ENCODE measurements at places on chromosomes 4 and X.
A peak's percentile ranks its signal among the peaks of the same experiment; 100 is the strongest.

GRCh38 chr4:181819946-181820345, 423.3 kb upstream of the TENM3 start:
- no peak for DNase-seq

- DNase-seq, result no peak
Observed at GRCh38 chr4:5448221-5448620, 260.1 kb downstream of the EVC2 start.

DNA sequence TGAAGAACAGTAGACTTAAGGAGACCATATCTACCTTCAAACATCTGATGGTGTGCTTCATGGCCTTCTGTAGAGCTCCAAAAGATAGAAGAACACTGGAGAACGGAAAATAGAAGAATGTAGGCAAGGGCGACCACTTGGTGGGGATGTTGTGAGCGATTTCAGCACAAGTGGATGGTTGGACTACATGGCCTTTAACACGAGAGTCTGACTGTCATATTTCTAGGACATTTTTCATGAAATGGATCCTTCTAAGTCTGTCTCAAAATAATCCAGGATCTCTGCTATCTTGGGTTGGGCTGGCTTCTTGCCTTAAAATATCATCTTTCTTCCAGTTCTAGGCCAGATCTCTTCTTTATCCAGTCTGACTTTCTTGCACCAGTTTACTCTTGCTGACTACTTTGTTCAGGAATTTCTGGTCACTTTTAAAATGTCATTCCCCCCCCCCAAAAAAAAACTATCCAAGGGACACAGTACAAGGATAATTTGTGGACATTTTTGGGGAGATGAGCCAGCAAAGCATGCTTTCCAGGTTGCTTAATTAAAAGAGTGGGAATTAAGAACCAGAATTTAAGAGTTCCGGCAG, 1.2 kb upstream of the MID1IP1 start:
- no peak for DNase-seq

DNA sequence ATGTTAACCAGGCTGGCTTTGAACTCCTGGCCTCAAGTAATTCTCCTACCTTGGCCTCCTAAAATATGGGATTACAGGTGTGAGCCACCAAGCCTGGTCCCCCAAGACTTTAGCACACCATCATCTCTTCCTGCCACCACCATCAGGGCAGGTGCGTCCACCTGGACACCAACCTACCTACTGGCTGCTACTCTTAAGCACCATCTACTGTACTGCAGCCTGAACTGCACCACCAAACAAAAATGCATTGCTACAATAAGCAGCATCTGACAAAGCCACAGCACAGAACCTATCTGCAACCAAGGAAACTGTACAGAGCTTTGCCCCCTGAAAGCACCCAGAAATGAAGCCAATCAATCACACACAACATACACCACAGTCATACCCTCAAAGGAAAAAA, 139.7 kb downstream of the EFHC2 start:
- DNase-seq, result no peak

DNA sequence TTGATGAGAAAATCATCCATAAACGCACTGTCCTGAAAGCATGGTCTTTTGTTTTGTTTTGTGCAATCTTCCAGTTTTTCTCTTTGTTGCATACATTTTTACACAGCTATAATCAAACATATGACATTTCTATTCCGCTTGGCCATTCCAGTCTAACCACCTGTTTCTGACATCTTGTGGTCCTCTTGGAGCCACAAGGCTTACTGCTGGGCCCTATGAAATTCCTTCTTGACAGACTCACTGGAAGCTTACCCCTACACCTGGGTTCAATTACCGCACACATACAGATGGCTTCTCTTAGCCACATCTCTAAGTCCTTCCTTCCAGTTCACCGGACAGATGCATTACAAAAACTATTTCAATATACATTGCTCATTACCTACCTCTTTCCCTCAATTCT, 72.4 kb downstream of the PAPSS1 start:
- DNase-seq, result no peak

- no peak for DNase-seq
Observed at GRCh38 chr4:148029781-148030180, 297.9 kb downstream of the ARHGAP10 start.

GRCh38 chrX:7316887-7317286, 168.9 kb upstream of the PUDP start:
- DNase-seq, result no peak

DNA sequence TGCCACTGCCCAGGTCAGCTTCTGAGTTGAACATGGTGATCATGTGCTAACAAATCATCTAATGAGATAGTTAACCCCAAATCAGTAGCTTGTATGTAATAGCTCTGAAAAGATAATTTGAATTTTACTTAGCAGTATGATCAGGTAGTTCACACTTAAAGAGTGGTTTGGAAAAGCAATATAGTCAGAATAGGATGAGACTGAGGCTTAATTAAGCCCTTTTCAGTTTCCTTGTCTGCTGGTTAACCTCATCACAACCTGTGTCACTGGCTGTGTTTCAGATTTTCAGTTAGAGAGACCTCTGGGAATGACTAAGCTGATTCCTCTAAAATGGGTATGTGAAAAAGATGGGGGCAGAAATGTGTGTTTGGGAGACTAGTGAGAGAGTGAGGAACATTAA, 38.1 kb downstream of the GPR174 start:
- no peak for DNase-seq

DNA sequence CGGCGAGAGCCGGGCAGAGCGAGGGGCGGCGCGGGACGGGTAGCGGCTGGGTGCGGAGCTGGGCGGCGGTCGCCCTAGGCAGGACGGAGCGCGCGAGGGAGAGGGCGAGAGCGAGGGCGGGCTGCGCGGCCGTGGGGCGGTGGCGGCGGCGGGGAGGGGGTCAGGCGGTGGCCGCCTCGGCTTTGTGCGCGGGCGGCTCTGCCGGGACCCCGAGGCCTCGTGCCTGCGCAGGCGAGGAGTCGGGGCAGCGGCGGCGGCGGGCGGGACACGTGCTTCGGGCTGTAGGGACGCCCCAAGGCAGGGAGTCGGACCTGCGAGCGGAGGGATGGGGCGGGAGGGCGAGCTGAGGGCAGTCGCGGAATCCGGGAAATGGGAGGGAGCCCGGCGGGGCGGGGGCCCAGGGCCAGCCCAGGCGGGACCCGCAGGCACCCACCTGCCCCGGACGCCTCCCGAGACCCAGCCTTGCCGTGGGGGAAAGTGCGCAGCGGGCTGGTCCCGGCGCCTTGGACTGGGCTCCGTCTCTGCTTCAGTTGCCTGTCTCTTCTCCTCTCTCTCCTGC, 465 bp downstream of the BMPR1B start:
- DNase-seq, result no peak

DNA sequence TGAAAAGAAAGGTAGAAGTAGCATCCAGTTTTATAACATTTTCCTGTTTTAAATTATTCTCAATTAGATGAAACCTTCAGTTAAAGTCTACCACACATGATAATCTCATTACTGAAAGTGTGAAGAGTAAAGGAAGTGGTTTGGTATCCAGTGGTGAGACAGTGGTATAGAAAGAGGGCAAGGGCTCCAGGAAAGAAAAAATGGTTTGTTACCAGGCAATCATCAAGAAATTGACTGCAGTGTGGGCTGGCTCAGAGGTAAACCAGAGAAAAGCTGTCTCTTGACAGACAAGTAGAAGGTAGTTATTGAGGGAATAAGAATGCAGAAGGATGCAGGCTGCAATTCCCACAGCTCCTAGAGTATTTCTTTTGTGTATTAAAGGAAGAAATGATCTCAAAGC, 406.2 kb downstream of the TLL1 start:
- no peak for DNase-seq

- no peak for DNase-seq
Observed at GRCh38 chrX:40279762-40280161, 182.0 kb upstream of the BCOR start.

GRCh38 chr4:79141530-79141929, 184.3 kb downstream of the NAA11 start:
- DNase-seq, result no peak

GRCh38 chr4:152901205-152901604, 34.9 kb upstream of the FHDC1 start:
- DNase-seq, result no peak

- no peak for DNase-seq
Observed at GRCh38 chr4:41178372-41179370, 35.7 kb downstream of the APBB2 start.

GRCh38 chr4:140533951-140534480, 10.0 kb downstream of the ELMOD2 start:
- DNase-seq, result no peak

DNA sequence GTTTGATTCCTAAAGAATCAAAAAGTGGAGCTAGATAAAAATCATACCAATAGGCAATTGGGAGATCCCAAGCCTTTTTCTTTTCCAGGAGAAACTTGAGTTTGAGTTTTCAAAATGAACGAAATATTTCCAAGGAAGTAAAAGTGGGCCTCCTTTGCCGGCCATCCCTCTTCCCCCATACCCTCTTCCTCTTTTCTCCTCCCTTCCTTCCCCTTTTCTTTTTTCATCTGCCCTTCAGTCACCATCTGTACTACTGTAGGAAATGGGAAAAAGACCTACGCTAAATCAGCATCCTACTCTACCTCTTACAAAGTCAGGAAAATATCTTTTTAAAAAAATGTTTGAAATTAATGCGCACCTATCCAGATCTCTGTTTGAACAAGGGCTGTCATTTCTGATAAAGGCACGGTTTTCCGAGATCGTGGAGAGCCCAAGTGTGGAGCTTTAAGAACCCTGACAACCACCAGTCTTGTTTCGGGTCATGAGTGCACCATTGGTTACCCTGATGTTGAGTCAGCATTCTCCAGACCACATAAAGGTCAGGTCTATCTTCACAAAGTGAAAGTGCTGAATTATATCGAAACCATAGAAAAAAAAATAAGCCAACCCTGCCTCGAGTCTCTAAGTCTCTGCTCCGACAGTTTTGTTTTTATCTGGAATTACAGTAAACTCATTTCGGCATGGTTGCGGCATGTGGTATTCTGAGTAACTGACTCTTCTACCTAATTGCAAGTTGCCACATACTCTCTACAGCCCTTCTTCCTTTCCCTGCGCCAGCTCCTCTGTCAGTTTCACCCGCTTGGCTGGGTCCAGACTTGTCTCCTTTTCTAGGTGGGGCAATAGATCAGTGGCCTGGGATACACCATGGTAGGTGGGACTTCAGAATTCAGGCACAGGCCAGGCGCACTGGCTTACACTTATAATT, 140.2 kb upstream of the KLF3 start:
- DNase-seq, result peak; percentile 20

- no peak for DNase-seq
Observed at GRCh38 chrX:33032700-33033099, 178.6 kb downstream of the DMD start.

- DNase-seq, result no peak
Observed at GRCh38 chr4:3637326-3638016, 105.2 kb upstream of the LRPAP1 start.

DNA sequence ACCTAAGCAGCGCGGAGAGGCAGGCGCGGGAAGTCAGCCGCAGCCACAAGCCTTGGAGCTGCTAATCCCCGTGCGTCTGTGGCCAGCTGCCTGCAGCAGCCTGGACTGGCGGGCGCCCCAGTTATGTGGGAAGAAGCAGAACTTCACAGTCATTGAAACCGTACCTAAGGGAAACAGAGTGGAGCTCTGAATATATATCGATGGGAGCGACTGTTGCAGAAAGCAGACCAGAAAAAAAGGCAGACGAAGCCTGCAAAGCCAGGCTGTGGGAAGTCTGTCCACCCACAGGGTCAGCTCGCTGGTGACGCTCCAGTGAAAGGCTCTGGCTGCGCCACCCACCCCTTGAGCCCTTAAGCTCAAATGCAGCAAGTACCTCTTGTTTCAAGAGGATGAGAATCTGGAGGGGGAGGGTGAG, 24.7 kb downstream of the KCNE5 start:
- DNase-seq, result no peak

GRCh38 chr4:1592709-1593417, 91.2 kb downstream of the FAM53A start:
- DNase-seq, result no peak

DNA sequence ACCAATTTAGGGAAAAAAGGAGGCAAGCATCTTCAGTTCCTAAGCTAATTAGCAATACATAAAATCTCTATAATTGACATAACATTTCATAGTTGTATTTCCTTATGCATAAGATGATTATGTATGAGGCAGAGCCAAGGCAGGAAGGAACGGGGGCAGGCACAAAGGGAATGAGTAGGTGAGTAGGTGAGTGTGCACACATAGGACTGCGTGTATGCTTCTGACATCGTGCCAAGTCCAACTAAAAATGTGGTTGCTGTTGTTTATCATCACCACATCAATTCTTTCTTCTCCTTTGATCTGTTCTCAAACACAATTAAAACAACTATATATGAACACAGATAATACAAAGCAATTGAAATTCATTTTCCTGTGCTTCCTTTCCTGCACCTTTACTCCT, 131.2 kb downstream of the UNC5C start:
- DNase-seq, result no peak

- DNase-seq, result no peak
Observed at GRCh38 chr4:2932321-2932950, 30.8 kb downstream of the NOP14 start.

GRCh38 chrX:34112459-34112858, 19.7 kb downstream of the FAM47A start:
- no peak for DNase-seq

- no peak for DNase-seq
Observed at GRCh38 chrX:45322820-45323219, 122.1 kb upstream of the DIPK2B start.

GRCh38 chr4:144565527-144566195, 80.3 kb upstream of the HHIP start:
- no peak for DNase-seq

- DNase-seq, result no peak
Observed at GRCh38 chr4:156634612-156635011, 337.0 kb downstream of the PDGFC start.

DNA sequence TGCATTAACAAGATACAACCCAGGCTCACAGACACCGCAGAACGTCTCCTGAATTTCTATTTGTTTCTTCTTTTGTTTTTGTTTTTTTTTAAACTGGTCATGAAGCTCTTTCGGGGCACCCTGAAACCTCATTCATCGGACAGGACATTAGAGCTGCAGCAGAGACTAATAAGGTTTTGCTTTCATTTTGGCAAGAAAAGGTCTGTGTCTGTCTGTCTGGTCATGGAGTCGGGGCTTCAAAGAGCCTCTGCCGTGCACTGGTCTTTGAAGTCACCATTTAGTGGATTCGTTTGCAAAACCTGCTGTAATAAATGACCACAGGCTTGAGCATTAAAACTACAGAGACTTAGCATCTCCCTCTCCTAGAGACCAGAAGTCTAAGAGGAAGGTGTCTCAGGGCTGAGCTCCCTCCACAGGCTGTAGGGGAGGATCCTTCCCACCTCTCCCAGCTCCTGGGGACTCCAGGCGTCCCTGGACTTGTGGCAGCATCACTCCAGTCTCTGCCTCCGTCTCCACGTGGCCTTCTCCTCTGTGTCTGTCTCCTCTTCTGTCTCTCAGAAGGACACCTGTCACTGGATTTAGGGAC, 247.5 kb downstream of the CRLF2 start:
- no peak for DNase-seq

DNA sequence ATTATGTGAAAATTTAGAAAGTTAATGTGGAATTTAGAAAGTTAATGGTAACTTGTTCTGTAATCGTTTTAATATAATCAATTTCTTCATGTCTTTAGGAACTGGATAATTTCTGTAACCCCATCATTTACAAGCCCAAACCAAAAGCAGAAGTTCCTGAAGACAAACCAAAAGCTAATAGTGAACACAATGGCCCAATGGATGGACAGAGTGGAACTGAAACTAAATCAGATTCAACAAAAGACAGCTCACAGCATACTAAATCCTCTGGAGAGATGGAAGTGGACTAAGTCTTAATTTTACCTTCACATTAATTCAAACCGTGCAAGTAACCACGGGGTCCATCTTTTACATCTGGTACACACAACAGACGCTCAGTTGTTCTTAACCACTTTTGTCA, 48.1 kb upstream of the PLK4 start:
- no peak for DNase-seq

- DNase-seq, result no peak
Observed at GRCh38 chrX:24260842-24261550, 52.9 kb downstream of the SUPT20HL2 start.

- no peak for DNase-seq
Observed at GRCh38 chrX:48531358-48531959, 8.1 kb upstream of the TBC1D25 start.

Measured in activated gamma-delta T cell treated with anti-CD3 and anti-CD28 coated beads, Interleukin-2, amount 50 U/mL, for 16 hours (primary cell).